HCT116 (cell line): ENCODE measurements at places on chromosomes 2 and 18. TPM values are rescaled to one million over a fixed set of nuclear protein-coding genes. Genes with fewer than 3 reads are reported as not detected.

DNA sequence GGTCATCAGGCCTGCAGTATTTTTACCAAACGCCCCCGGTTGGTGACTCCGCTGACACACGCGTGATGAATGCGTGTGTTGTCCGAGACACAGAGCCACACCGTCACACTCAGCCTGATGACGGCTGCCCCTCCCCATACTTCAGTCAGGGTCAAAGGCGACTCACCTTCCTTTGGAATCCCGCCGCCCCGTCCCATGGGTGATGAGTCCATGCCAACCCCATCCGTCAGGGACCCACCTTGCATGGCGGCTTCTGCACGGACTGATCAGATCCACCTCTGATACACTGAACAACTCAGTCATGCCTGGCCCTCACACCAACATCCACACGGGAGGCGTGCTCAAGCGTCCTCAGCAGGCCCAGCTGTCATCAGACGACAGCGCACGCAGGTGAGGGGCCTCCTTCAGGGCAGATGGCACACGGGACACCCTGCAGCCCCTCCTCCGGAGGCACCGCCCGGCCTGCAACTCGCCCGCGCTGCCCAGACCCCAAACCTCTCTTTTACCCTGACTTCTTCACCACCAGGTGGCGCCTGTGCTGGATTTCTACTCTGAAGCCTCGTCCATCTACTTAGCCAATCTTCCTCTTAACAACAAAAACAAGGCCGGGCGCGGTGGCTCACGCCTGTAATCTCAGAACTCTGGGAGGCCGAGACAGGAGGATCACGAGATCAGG is 89.2 kb downstream of the ZNF516 start:
- H3K4me3 ChIP-seq: no peak overlapping the region
- no peaks in the 10 kb centered on the region for H3K36me3 ChIP-seq
- H3K27ac ChIP-seq: no peak overlapping the region
- no peaks in the 10 kb centered on the region for H3K4me1 ChIP-seq

- H3K36me3 ChIP-seq: peaks cover 60% of the 10 kb centered on the region
- H3K4me3 ChIP-seq: no peak overlapping the region
Observed at GRCh38 chr2:24816884-24817283, 23.7 kb downstream of the CENPO start.

DNA sequence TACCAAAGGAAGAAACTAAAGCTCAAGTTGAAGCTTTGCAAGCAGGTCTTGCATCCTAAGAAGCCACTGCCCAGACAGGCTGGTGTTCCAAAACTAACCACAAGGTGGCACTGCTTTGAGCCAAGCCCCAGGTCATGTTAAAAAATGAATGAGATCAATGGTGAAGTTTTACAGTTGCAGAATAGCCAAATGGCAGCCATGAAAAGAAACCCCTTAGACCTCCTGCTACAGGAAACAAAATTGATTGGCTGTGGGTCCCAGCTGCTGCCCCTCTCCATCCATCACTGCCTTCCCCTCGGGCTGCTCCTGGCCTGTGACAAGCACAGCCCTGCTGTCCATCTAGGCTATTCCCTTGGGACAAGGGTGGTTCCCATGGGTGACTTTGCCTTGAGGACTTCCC is 20.7 kb upstream of the MREG start:
- H3K4me3 ChIP-seq: no peak overlapping the region
- no peak overlapping the region for H3K27ac ChIP-seq
- no peaks in the 10 kb centered on the region for H3K27me3 ChIP-seq
- peak; percentile 54 for DNase-seq

ATP8B1 gene
- total RNA-seq: 15.9 TPM

GPR155 gene
- 3.8 TPM for total RNA-seq

DNA sequence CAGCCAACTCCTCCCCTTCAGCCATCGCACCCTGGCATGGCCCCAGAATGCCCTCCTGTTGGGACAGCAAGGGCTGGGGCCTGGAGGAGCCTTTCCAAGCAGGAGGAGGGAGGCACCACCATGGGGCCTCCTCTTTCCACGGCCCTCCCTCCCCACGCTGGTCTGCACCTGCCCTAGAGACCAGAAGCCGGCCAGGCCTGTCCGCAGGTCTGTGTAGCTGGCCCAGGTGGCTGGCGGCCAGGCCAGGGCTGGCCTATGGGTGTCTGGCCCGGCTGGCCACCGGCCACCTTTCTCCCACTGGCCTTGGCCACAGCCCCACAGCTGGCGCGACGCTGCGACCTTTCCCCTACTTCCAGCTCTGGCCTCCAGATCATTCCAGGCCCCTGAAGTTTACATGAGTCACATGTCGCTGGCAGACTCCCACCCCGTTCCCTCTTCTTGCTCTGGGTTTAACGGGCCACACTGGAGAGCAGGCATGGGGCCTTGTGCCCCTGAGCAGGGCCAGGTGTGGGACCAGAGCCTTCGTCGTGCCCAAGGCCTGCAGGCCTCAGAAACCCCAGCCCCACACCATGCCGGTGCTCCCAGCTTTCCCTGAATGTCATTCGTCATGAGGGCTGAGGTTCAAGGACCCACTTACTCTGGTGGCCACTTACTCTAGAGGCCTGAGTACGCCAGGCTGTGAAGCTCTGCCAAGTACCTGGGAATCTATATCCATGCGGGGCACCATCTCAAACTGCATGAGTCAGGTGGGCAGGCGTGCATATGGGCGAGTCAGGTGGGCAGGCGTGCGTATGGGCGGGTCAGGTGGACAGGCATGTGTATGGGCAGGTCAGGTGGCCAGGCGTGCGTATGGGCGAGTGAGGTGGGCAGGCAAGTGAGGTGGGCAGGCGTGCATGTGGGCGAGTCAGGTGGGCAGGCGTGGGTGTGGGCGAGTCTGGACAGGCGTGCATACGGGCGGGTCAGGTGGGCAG is 33.3 kb upstream of the KLF11 start:
- H3K27me3 ChIP-seq: no peaks in the 10 kb centered on the region
- no peaks in the 10 kb centered on the region for H3K36me3 ChIP-seq
- DNase-seq: no peak
- H3K4me1 ChIP-seq: peaks cover 25% of the 10 kb centered on the region
- H3K27ac ChIP-seq: no peak overlapping the region

- no peaks in the 10 kb centered on the region for H3K36me3 ChIP-seq
- 0 out of 2 replicates have a peak, but pooled peaks cover 4% of the 10 kb centered on the region for H3K4me1 ChIP-seq
- DNase-seq: no peak
- H3K4me3 ChIP-seq: no peak overlapping the region
- H3K27me3 ChIP-seq: no peaks in the 10 kb centered on the region
- H3K27ac ChIP-seq: no peak overlapping the region
Observed at GRCh38 chr2:134393075-134393461, 139.2 kb downstream of the MGAT5 start.

DNA sequence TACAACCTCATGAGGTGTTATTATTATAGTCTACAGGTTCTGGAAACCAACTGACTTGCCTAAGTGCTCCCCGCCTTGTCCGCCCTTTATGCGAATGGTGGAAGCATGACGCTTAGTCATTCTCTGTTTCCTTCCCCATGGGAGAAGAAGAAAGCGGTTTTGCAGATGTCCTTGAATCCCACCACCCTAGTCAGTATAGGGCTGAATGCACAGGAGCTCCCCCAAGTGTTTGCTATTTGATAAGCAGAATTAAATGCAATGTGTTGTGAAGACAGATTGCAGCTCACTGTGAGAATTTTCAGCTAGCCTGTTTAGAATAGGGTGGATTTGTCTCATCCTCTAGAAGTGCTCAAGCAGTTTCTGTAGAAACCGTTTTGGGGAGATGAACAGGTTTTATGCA is 652.0 kb downstream of the DCC start:
- H3K36me3 ChIP-seq: no peaks in the 10 kb centered on the region
- DNase-seq: no peak
- no peak overlapping the region for H3K4me3 ChIP-seq
- no peak overlapping the region for H3K27ac ChIP-seq

GRCh38 chr2:126787289-126787688 is 111.4 kb upstream of the TEX51 start:
- no peaks in the 10 kb centered on the region for H3K4me1 ChIP-seq
- H3K27me3 ChIP-seq: peaks cover 18% of the 10 kb centered on the region; the same call in 1 of the 2 replicates
- no peak overlapping the region for H3K4me3 ChIP-seq
- H3K27ac ChIP-seq: no peak overlapping the region
- DNase-seq: no peak

DNA sequence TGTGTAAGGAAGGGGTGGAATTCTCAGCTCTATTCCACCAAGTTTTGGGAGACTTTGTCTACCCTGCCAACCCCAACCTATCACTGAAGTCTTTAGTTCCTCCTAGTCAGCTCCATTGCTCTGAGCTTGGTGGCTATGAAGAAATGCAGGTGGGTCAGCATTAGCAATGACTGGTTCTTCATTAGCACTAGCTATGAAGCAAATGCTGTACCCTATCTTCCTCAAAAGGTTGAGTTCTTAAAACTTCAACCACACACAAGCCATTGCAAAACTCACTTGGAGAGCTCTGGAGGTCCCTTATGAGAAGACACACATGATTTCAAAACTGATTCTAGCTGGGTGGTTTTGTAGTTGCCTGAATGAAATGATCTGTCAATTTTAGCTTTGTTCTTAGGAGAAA is 193.8 kb downstream of the IKZF2 start:
- H3K36me3 ChIP-seq: no peaks in the 10 kb centered on the region
- no peaks in the 10 kb centered on the region for H3K4me1 ChIP-seq
- no peak overlapping the region for H3K27ac ChIP-seq
- DNase-seq: no peak

GRCh38 chr2:70907130-70908057 is 28.3 kb upstream of the ATP6V1B1 start:
- H3K27ac ChIP-seq: no peak overlapping the region
- no peaks in the 10 kb centered on the region for H3K36me3 ChIP-seq
- no peaks in the 10 kb centered on the region for H3K27me3 ChIP-seq
- no peaks in the 10 kb centered on the region for H3K4me1 ChIP-seq
- DNase-seq: no peak

MC2R gene
- not detected for total RNA-seq

ACKR3 gene
- 0.20 TPM for total RNA-seq

LYPD6B gene
- 6.1 TPM for total RNA-seq

SESTD1 gene
- 26.6 TPM for total RNA-seq

DNA sequence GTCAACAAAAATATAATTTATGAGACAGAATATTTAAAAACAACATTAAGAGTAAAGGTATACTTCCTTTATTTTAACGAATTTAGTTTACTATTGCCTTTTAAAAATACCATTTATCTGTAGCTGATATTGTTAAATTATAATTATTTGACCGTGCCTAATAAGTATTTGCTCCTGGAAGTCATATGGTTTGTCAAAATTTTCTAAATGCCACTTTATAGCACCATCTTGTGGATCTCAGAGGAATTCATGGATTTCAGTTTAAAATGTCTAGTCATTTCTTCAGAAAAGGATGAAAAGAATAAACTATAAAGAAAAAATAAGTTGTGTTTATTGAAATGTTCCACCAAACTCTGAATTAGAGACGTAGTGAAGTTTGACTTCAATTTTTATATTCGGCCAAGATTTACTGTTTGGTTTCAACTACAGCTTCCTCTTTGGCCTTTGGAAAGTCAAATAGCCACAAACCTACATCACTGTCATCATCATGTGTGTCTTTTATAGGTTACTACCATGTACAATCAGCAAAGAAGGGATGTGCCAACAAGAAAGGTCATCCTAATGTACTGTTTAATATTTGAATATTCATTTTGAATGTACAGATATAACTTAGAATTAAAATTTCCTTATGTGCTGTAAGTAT is 10.3 kb upstream of the FTCDNL1 start:
- H3K4me1 ChIP-seq: no peaks in the 10 kb centered on the region
- no peak overlapping the region for H3K27ac ChIP-seq
- H3K27me3 ChIP-seq: no peaks in the 10 kb centered on the region

DNA sequence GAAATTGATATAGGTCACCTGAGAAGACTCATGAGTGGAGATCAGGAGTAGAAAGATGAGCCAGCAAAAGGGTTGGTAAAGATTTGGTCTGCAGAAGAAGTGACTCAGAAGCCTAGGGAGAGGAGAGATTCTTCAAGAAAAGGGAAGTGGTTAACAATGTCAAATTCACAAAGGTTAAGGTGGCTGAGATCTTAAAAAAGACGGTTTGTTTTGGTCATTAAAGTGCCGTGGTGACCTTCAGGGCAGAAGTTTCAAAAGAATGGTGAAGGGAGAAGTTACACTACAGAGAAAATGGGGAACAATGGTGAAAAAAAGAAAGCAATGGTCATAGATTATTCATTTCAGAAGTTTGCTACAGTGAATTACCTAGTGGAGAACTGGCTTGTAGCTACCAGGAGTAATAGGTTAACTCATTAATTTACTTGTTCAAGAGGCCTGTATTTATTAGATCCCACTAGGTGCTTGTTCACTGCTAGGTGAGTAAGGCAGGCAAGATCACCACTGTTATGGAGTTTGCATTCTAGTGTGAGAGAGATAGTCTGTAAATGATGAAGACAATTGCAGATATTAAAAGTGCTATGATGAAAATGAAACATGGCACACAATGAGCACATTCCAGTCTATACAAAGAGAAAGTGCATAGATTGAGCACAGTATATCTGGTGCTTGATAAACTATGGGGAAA is 43.0 kb downstream of the FBXO48 start:
- H3K27ac ChIP-seq: no peak overlapping the region
- DNase-seq: no peak
- no peaks in the 10 kb centered on the region for H3K36me3 ChIP-seq
- H3K4me1 ChIP-seq: no peaks in the 10 kb centered on the region
- no peak overlapping the region for H3K4me3 ChIP-seq
- H3K27me3 ChIP-seq: peaks cover 5% of the 10 kb centered on the region; the same call in 1 of the 2 replicates

TWIST2 gene
- total RNA-seq: not detected

GRCh38 chr2:217995731-217996231 is 7.0 kb downstream of the TNS1 start:
- H3K4me1 ChIP-seq: peaks cover 27% of the 10 kb centered on the region
- H3K4me3 ChIP-seq: no peak overlapping the region
- no peak overlapping the region for H3K27ac ChIP-seq
- DNase-seq: no peak
- no peaks in the 10 kb centered on the region for H3K27me3 ChIP-seq

IL1RL2 gene
- not detected for total RNA-seq

SERPINE2 gene
- total RNA-seq: 93.3 TPM

- no peaks in the 10 kb centered on the region for H3K4me1 ChIP-seq
- H3K27me3 ChIP-seq: no peaks in the 10 kb centered on the region
- H3K27ac ChIP-seq: no peak overlapping the region
- H3K36me3 ChIP-seq: no peaks in the 10 kb centered on the region
- DNase-seq: no peak
Observed at GRCh38 chr2:91748902-91749301, 3057.4 kb downstream of the RPIA start.

- peaks cover 43% of the 10 kb centered on the region for H3K4me1 ChIP-seq
- H3K36me3 ChIP-seq: no peaks in the 10 kb centered on the region
- H3K4me3 ChIP-seq: no peak overlapping the region
- H3K27ac ChIP-seq: no peak overlapping the region
- peaks cover 13% of the 10 kb centered on the region; the same call in 1 of the 2 replicates for H3K27me3 ChIP-seq
Observed at GRCh38 chr2:10717628-10718027, 3.8 kb upstream of the ATP6V1C2 start.

GRCh38 chr2:218074031-218074430 is 5.0 kb downstream of the RUFY4 start:
- no peaks in the 10 kb centered on the region for H3K27me3 ChIP-seq
- no peaks in the 10 kb centered on the region for H3K4me1 ChIP-seq
- peak; percentile 7 for DNase-seq
- H3K36me3 ChIP-seq: no peaks in the 10 kb centered on the region
- no peak overlapping the region for H3K27ac ChIP-seq
- H3K4me3 ChIP-seq: no peak overlapping the region

- peaks cover 20% of the 10 kb centered on the region for H3K27me3 ChIP-seq
- no peaks in the 10 kb centered on the region for H3K4me1 ChIP-seq
- H3K27ac ChIP-seq: no peak overlapping the region
- DNase-seq: no peak
Observed at GRCh38 chr2:30801821-30802455, 5.3 kb downstream of the CAPN13 start.

EEF1B2 gene
- total RNA-seq: 985 TPM

PDE1A gene
- total RNA-seq: 0.12 TPM
